AG09319 (cell line): ENCODE measurements at places on chromosomes 7 and 10.
A peak's percentile ranks its signal among the peaks of the same experiment; 100 is the strongest.

- no peak for DNase-seq
Measured at GRCh38 chr10:91978585-91978984, 55.0 kb downstream of the BTAF1 start.

DNA sequence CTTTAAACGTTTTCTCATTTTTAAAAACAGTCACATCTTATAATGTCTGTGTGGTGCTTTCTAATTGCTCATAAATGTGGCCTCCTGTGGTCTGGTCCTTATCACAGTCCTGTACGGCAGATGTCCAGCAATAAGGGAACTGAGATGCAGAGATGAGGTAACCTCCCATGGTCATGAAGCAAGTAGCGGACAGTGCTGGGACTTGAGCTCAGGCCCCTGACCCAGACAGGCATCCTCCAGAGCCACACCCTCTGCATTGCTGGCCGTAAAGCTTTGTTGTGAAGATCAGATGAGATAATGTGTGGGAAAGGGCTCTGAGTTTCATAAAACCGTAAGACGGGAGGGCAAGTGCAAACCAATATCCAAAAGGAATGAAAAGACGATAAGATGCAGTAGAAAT, 48.2 kb downstream of the DYNC2I1 start:
- DNase-seq, result no peak

DNA sequence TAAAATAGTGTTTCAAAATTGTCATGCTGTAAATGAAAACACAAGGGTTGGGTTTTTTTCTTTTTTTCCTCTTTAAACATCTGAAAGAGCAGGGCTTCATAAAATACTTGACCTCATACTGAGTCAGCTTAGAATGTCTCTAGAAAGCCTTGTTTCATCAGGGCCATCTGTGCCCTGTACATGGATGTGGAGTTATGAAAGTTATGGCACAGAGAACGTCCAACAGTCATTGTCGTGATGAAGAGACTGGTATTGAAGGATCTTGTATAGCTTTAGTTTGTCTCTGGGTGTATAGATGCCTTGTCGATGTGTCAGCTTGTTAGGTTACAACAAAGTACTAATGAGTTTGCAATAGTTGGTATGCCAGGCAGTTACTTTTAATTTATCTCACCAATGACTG, 127.3 kb downstream of the FAM204A start:
- DNase-seq, result no peak

GRCh38 chr10:71981015-71981875, 17.1 kb downstream of the CHST3 start:
- no peak for DNase-seq

DNA sequence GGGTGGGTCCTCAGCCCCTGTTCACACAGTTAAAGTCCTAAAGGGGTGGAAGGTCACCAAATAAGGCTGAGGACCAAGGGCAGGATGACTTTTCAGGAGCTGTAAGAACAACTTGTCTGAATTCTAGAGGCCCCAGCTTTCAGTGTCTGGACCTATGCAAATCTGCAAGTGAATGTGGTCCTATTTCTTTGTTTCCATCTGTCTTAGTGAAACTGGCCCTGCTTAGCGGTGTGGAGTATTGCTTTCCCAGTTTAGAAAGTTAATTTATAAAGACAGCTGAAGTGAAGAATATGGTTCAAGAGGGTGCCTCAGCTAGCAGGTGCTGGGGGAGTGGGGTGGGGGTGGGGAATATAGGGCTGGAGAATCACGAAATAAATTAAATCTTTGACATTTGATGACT, 40.1 kb downstream of the HHEX start:
- no peak for DNase-seq

- DNase-seq, result peak; percentile 52
Measured at GRCh38 chr7:157397731-157398691, 61.2 kb downstream of the DNAJB6 start.

DNA sequence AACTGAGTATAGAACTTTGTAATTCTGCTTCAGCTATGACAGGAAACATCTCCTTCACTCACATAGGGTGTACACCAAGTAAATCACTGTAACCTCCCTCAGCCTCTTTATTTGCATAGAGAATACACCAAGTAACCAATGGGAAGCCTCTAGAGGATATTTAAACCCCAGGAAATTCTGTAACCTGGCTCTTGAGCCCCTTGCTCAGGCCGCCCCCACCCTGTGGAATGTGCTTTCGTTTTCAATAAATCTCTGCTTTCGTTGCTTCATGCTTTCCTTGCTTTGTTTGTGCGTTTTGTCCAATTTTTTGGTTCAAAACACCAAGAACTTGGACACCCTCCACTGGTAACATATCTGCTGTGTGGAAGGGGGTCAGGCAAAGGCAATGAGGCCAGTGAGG, 60.2 kb downstream of the CLRN3 start:
- DNase-seq, result no peak

- no peak for DNase-seq
Measured at GRCh38 chr7:47684728-47685127, 102.8 kb upstream of the TNS3 start.

DNA sequence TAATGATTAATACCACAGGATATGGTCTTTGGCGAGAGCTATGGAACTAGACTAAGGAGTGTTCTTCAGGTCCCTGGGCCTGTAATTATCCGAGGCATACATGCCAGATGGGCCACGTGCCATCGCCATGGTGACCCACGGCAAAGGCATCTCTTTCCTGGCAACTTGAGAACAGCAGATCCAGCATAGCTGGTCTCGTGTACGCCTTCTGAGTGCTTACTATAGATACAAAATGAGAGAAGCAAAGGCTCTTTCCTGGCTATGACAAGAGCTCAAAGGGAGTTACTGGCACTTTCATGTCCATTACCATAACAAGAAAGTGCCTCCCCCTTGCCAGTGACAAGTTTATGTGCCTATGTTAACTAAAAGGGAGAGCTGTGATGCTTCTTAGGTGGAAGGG, 26.0 kb upstream of the GLI3 start:
- no peak for DNase-seq

DNA sequence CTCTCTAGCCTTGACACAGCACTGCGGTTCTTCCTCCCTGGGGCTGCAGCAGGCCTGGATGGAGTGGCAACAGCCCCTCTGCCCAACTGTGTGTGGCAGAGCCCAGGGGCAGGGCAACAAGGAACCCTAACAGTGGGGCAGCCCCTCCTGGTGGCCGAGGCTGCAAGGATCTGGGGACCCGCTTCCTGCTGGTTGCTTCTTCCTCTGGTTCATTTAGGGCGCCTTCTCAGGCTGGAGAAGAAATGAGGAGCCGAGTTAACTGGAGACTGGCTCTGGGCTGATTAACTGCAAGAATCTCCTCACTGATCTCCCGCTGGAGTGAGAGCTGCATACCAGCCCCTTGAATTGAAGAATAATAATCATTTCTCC, 80.1 kb upstream of the EMX2 start:
- no peak for DNase-seq

DNA sequence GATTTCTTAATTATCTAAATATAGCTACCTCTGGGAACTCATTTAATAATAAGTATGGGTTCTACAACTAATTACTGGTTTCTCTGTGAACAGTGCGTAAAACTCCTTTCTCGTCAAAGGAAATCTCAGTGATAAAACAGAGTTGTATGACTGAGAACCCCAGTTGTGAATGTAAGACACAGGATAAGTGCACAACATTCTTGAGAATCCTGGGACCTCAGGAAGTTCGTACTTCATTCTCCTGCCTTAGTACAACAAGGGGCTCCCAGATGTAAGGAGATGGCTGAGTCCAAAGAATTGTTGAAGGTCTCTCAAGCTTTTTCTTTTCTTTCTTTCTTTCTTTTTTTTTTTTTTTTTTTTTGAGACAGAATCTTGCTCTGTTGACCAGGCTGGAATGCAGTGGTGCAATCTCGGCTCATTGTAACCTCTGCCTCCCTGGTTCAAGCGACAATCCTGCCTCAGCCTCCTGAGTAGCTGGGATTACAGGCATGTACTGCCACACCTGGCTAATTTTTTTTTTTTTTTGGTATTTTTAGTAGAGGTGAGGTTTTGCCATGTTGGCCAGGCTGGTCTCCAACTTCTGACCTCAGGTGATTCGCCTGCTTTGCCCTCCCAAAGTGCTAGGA, 12.5 kb downstream of the DENND10 start:
- DNase-seq, result no peak

DNA sequence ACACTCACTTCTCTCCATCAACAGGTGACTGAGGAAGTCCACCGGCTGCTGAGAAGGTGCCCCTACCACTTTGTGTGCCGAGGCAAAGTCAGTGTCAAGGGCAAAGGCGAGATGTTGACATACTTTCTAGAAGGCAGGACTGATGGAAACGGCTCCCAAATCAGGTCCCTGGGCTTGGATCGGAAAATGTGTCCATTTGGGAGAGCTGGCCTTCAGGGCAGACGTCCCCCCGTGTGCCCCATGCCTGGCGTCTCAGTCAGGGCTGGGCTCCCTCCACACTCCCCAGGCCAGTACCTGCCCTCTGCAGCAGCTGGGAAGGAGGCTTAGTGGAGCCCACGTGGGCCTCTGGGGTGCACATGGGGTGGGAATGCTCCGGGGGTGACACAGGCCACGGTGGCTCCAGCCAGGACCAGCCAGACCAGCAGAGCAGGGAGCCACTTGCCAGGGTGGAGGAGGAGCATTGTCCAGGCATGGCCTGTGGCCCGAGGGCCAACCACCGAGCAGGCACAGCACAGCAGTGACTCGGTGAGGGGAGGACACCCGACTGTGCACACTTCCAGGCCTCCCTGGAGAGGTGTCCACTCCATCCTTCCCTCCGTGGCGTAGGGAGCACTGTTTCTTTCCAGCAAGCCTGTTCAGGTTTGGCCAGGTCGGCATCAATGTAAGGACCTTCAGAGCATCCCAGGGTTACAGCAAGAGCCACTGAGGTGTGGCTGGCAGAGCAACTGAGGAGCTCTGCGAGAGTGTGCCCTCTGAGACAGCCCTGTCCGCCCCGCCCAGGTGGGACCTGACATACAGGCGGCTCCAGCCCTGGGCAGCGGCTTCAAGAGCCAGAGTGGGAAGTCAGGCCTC, 139.7 kb downstream of the ADCY1 start:
- no peak for DNase-seq

DNA sequence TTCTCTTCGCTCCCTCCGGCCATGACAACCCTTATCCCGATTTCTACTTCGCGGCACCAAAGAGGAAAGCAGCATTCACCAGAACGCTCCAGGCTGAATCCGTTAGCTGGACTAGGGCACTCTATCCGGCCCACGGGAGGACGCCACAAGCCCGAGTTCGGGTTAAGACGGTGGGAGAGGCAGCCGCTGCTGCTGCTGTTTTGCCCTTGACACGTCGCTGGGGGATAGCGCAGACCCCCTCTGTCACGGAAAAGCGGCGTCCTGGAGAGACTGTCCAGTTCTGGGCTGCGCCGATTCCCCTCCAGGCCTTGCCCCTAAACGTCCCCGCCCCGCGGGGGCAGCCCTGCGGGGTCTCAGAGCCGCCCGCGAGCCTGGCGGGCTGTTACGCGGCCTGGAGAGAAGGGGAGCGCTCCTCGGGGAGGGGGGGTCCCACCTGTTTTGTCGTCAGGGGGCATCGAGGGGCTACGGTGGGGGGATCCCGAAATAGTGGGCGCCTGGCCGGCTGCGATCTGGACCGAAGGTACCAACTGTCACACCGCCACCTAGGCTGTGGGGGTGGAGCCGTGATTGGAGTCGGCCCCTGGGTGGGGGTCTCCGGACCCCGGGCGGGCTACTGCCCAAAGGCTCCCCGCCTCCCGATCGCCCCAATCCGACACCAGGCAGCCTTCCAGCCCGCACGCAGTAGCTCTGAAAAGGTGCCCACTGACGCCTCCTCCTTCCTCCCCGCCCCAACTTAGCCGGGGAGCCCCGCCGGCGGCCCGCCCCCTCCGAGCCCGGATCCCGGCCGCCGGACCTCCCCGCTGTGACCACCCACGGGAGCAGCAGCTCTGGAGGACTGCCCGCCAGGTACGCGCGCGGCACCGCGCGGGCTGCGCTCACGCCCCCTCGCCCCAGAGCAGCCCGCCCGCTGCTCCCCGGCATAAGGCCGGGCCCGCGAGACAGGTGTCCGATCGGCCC, 772 bp downstream of the SGMS1 start:
- DNase-seq, result no peak

- no peak for DNase-seq
Measured at GRCh38 chr7:55261386-55261770, 103.8 kb upstream of the LANCL2 start.

DNA sequence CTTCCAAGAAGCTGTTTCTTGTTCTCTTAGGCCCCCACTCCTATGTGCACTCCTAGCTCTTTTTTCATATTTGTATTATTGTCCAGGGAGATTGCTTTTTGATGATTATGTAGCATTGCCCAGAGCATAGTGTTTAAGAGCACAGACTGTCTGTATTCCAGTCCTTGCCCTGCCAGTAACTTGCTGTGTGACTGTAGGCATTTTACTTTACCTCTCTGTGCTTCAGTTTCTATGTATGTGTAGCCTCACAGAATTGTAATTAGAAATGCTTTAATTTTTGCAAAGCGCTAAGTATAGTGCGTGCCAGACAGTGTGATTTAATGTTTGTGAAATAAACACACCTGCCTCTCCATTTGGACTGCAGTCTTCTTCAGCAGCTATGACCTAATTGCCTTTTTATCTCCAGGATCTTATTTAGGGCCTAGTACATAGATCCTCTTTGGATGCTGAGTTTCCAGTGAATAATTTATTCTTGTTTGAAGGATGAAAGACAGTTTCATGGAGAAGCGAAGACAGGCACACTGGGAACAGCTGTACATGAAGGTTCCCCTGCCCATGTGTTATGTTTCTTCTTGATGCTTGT, 1.4 kb downstream of the SEC23IP start:
- DNase-seq, result no peak

DNA sequence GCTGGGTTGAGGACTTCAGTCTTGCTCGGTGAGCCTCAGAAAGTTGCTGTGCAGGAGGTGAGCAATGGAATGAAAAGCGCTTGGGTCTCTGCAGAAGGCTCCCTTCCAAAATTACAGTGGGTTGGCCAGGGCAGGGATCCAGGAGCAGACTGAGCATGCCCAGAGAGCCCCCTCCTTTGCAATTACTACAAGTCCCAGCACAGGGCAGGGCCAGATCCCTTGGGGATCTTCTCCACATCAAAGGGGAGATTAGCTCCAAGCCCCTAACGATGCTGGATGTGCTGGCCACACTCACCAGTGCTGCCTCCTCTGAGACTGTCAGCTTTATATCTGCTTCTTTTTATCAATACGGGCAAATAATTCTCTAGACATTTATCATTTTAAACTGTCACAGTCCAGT, 337.5 kb downstream of the RPS24 start:
- no peak for DNase-seq

DNA sequence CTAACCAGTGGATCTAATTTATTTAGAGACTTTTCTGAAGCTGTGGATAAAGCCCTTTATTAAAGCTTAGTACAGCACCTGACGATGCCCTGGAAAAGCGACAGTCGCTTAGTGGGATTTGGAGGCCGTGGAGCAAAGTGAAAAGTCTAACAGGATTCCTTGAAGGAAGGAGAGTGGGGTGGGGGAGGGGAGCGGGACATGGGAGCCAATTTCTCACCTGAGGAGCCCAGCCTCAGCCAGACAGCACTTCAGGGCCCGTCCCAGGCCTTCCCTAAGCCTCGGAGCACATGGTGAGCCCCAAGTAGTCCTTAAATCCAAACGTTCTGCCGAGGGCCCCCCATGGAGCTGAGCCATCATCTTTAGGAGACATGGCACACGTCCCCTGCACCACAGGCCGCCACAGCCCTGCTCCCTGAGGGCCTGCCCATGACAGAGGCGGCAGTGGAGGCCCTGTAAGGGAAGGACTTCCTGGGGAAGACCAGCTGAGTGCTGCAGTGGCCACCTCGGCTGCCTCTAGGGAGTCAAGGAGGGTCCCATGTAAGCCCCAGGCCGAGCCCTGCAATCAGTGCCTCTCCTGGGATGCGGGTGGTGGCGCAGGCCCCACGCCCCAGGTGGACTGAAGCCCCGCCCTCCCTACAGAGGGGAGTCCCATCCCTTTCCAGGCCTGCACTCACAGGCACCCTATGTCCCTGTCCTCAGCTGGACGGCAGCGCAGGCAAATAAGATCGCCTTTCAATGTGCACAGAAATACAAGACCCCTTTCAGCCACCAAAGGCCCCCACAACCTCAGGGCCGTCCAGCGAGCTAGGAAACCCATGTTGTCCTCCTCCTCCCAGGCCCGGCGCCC, 187.0 kb downstream of the MAD1L1 start:
- no peak for DNase-seq
